ENCODE measurements at places on chromosomes 4 and X. TPM values are rescaled to one million over a fixed set of nuclear protein-coding genes. Genes with fewer than 3 reads are reported as not detected.

- DNase-seq, result no peak
Measured at GRCh38 chr4:143344041-143344440, 7.4 kb downstream of the GAB1 start.

CLDN24 gene
- total RNA-seq, result not detected

PITX2 gene
- not detected for total RNA-seq

C4orf50 gene
- not detected for total RNA-seq

GYG2 gene
- 7.8 TPM for total RNA-seq

GRCh38 chr4:63169836-63170235 is 1239.4 kb downstream of the TECRL start:
- DNase-seq, result no peak

GRCh38 chr4:80092088-80092487 is 19.1 kb upstream of the ANTXR2 start:
- no peak for DNase-seq

- DNase-seq, result no peak
Measured at GRCh38 chr4:108303488-108304177, 134.9 kb upstream of the LEF1 start.

XAGE2 gene
- total RNA-seq, result not detected

DNA sequence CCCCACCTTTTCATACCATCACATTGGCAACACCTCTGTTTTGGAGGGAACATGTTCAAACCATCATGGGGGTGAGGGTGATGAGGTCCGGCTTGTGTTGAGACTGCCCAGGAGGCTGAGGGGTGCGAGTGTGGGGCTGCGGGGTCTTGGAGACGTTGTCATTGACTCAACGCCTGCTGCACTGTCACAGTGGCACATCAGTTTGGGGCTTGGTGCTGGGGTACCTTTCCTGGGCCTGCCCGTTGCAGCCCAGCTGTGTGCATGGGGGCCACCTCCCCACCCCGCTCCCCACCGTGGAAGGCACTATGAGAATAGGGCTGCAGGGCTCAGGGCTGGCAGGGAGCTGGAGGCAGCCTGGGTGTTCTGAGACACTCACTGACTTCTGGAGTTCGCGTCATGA is 2.3 kb downstream of the HTRA3 start:
- DNase-seq, result no peak

BGN gene
- total RNA-seq, result not detected

ETFDH gene
- 17.1 TPM for total RNA-seq

- no peak for DNase-seq
Measured at GRCh38 chrX:64843224-64843623, 133.0 kb downstream of the ZC4H2 start.

GRCh38 chr4:186151499-186151898 is 39.9 kb upstream of the CYP4V2 start:
- no peak for DNase-seq

DNA sequence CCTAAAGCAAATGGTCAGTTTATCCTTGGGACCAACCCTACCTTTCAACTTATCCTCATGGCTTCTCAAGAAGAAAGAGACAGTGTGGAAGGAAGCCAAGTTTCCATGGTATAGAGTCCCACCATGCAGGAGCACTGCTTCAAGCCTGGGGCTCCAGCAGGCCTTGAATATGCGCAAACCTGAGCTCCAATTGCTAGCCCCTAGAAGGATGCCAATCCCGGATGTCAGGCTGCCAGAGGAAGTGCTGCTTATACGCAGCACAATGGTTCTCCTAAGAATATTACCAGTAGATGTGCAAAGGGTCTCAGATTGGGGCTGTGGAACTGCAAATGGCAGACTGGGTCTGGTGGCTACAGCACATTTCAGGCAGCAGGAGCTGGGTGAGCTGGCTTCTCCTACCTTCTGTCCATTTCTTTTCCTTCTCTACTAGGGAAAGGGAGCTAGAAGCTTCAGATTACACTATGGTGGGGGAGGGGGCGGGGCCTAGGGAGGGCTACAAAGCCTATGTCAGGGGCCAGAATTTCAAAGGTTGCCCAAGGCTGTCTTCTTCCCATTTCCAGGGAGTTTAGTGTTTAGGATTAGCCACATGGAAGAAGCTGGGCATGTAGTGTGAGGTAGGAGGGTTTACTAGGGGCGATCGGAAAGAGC is 40.7 kb upstream of the CITED1 start:
- DNase-seq, result no peak

DNA sequence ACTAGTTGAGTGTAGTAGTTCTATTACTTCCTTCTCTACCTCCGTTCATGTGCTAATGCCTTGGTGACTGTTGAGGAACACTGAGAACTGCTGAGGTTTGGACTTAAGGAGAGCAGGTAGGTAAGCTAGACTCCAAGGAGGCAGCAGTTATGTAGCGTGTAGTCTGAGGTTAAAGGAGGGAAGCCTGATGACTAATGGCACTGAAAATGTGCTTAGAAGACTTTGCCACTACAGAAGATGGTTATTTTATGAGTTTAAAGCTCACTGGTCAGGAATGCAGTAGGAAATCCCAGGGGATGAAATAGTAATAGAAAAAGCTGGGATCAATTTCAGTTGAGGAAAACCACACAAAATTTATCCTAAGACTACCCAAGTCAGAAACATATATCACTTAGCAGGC is 1077.3 kb downstream of the RAPGEF2 start:
- DNase-seq, result no peak

DNA sequence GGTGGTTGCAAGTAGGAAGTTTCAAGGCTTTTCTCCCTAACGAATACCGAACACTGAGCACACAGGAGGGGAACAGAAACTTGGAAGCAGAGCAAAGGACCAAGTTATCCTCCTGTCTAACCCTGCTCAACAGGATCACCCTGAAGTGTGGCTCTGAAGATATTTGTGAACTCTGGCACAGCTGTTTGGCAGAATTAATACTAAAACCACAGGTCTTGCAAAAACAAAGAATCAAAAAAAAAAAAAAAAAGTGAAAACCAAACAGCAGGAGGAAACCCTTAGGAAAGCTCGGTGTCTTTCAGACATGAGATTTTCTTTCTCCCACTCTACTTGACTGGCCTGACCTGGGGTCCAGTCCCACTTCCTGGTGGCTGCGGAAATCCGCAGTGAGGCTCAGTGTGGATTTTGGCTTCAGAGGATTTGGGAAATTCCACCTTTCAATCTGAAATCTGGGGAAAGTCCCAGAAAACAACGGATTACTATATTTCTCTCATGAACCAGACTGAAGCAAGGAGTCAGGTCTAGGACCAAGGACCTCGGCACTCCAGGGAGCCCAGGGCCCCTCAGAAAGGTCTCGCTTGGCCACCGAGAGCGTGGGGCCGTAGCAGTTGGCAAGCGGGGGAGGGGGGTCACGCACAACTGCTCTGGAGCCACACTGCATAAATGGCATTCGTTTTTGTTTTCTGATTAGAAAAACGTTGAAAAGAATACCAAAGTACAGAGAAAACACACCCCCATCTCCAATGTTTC is 867 bp downstream of the TIFA start:
- peak; percentile 44 for DNase-seq

PCDH19 gene
- total RNA-seq, result 0.06 TPM

DNA sequence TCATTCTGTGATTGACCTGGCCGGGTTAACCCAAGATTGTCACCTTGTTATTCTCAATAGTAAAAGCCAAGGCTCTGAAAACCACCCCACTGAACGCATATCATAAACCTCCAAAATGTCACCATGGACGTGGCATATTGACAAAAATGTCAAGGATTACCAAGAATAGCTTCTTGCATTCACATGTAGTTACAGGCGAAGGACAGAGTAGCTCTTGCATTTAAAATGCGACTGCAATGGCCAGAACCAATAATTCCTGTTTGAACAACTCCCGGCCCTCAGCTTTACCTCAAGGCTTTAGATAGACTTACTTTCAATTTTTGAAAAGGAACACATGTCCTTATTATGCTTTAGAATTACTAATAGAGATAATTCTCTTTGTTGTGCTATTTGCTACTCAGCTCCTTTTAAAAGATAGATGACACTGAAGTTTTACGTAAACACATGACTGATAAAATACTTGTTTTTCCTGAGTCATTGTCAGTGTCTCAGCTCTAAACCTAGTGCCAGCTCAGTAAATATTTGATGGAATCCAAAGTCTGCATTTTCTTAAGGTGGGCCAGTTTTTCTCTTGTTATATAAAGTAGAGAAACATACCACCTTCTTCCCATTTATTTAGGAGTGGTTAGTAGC is 66.3 kb downstream of the CLDN34 start:
- DNase-seq, result no peak

DNA sequence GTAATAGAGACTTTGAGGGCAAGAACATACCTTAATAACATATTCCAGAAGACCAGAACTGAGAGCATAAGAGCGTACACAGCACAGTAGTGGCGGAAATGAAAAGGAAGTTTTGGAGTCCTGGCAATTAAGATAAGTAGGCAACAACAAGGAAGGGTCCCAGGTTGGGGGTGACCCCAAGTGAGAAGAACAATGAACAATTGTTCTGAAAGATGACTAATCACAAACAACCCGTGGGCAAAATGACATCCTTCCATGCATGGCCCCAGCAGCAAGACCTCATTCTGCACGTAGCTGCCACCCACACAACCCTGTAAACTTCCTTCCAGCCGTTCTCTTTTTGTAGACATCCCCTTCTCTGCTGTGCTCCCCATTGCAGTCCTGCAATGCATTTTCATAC is 384.4 kb upstream of the PABPC4L start:
- no peak for DNase-seq

HS3ST1 gene
- not detected for total RNA-seq

GRCh38 chr4:135316266-135316779 is 1114.7 kb upstream of the PABPC4L start:
- DNase-seq, result no peak

DNA sequence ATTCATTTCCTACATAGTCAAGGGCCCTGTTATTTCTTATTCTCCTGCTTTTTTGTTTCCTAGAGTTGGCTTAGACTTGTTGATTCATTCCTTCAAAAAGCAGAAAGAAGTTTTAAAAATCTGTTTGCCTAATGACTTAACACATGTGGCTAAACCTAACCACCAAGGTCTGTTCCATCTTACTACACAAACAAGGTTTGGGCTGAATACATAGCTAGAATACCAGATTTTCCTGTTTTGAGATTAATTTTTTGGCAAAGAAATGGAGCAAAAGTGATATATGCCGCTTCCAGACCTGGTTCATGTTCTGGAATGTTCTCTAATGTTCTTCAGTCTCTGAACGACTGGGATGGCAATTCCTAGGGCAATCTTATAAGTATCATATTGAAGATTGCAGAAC is 7.4 kb upstream of the CAMK2D start:
- no peak for DNase-seq

DNA sequence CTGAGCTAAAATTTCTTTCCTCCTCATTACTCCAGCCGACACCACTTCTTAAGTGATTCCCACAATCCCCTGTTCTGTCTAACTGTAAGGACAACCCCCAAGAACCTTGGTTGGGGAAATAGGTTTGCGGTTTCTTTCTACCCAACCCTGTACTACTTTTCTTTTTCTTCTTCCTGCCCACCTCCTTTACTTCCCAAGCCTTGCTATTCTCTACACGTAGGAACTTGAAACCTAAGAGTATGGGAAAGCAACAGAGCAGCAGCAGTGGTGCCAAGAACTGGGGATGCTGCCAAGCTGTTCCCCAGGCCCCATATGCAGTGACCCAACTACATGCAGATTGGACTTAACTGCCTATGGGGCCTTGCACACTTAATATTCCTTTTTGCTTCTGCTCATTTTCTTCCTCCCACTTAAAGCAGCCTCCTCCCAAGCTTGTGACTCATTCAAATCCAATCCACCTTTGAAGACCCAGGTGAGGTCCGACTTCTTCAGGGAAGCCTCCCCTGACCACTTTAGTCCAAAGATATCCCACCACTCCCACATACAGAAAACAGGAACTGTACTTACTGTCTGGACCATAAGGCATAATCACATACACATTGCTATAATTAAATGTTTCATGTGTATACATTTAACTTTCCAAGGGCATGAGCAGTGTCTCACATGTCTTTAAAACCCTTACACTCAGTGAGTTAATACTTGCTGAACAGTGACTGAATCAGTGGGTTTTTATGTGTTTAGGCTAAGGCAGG is 1.7 kb downstream of the FAM120C start:
- DNase-seq, result peak; percentile 2
